ENCODE measurements at places on chromosomes 3 and 15.

- DNase-seq = no peak
Measured at GRCh38 chr3:42498791-42499477, 3.5 kb upstream of the VIPR1 start.

GRCh38 chr3:151178208-151178845, 24.7 kb downstream of the GPR171 start:
- DNase-seq = no peak

DNA sequence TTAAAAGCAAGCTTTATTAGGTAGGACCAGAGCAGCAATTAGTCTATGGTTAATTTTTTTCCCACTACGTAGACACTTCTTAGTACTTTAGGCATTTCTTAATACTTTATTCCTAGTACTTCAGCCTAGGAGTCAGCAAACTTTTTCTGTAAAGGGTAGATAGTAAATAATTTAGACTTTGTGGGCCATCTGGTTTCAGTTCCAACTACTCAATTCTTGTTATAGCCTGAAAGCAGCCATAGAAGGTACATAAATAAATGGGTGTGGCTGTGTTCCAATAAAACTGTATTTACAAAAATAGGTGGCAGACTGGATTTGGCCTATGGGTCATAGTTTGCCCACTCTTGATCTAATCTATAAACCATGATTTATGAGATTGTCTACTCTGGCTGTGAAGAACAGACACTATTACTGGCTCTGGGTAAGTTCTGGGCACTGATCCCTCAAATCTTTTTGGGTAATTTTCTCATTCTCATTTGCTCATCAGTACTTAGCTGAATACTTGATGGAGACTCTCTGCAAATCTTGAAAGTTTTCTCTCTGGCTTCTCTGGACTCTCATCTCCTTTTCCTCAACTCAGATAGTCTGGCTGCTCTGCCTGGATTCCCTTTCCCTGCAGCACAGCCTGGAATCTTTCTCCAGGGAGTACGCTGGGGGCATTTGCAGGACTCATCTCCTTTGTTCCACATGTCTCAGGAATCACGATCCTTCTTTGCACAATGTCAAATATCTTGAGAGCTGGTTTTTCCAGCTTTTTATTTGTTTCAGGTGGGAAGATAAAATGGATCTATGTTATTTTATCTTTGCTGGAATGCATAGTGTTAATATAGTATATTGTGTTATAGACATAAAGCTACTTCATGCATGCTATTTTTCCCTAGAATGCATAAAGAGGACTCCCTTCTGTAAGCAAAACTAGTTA, 524.8 kb upstream of the TBL1XR1 start:
- DNase-seq = no peak

GRCh38 chr15:78080088-78080460, 2.6 kb upstream of the TBC1D2B start:
- no peak for DNase-seq

DNA sequence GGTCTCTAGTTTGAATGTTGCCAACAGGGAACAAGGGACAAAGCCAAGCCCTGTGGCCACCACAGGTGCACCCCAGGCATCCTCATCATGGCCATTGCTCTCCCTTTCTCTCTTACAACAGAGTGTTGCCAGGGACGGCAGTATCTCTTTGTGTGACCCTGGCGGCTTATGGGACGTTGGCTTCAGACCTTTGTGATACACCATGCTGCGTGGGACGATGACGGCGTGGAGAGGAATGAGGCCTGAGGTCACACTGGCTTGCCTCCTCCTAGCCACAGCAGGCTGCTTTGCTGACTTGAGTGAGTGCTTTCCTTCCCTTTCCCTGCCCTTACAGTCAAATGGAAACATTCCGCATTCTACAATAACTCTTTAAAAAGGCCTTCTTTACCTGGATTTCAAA, 38.2 kb downstream of the BOC start:
- no peak for DNase-seq

DNA sequence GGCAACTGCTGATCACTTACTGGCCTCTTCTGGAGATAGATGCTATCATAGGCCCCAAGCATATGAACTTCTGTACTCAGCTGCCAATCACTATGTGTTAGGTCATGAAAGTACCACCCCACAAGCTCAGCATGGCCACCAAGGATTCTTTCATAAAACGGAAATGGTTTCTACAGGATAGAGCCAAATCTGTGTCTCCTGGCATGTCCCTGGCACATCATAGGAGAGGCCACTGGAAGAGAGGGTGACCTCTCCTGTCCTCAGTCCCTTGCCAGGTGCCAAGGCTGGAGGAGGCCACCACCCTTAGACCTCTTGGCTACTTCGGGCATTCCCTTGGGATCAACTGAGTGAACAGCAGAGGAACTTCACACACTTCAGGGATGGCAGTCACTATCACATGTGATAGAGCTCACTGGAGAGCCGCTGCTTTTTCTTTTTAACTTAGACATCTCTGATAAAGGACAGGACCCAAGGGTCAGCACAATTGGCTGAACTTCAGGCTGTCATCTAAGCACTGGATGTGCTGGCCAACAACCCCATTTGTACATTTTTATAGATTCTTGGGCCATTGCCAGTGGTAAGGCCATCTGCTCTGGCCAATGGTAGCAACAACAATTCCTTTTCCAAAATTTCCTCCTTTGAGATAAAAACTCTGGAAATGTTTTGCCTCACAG, 425.2 kb downstream of the SQOR start:
- DNase-seq = no peak

DNA sequence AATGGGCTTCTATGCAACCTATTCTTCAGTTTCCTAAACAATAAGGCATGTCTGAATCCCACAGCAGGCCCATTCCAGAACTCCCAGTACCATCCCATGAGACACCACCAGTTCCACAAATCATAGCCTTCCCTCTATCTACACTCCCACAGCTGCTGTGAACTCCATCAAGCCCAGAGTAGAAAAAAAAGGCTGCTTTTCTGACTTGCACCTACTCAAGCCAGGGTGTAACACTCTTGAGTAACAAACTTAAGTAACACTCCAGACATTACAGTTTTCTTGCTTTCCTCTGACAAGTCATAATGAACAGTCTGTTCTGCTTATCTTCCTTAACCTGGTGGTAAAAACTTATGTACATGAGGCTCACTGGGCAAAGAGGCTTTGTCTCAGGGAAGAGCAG, 283.1 kb downstream of the NFKBIZ start:
- no peak for DNase-seq

GRCh38 chr3:4740397-4741105, 238.7 kb upstream of the BHLHE40 start:
- no peak for DNase-seq

- no peak for DNase-seq
Measured at GRCh38 chr15:34953851-34954250, 15.7 kb downstream of the AQR start.

- DNase-seq = no peak
Measured at GRCh38 chr3:73784686-73785392, 160.1 kb upstream of the PDZRN3 start.

DNA sequence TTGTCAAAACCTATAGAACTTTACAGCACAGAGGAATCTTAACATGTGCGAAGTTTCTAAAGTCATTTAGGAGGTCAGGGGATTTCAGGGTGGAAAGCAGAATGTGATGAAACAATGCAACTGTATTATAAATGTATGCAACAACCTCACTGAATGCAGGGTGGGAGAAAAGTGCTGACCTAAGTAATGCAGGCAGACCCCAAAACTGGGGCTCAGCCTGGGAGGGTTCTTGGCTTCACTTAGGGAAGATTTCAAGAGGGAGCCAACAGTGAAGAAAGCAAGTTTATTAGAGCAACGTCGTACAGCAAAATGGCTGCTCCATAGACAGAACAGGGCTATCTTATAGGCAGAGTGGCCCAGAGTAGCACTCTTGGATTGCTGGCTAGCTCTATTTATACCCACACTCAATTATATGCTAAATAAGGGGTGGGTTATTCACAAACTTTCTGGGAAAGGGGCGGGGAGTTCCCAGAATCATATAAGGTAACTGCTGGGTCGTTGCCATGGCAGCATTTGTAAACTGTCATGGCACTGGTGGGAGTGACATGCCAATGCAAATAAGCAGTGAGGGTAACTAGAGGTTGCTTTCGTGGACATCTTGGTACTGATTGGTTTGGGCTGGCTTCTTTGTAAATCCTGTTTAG, 14.2 kb upstream of the CAND2 start:
- DNase-seq = peak; percentile 8

GRCh38 chr3:197801891-197802778, 11.1 kb downstream of the LRCH3 start:
- DNase-seq = peak; percentile 49

DNA sequence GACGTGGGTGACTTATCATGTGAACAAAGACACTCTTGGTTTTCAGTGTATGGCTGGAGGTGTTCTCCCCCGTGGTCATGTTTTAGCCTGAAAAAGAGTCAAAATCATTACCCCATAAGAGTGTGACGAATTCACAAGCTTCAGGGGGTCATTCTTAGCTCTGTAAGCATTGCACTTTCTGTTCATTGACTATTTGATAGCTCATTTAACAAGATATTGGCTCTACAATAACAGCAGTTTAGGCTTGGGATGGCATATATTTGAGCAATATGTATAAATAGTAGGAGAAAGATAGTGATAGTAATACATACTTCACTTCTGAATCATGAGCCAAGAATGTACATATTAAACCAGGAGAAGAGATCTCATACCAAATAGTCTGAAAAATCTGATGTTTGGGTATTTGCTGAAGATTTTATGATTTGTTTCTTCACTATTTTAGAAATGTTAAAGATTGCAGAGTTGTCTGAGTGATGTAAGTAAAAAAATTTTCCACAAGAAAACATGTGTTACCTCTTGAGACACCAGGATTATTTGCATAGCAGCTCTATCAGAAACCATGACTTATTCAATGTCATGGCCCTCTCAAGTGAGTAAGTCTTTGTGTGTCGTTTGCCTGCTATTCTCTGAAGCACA, 996.0 kb downstream of the OTOL1 start:
- no peak for DNase-seq

DNA sequence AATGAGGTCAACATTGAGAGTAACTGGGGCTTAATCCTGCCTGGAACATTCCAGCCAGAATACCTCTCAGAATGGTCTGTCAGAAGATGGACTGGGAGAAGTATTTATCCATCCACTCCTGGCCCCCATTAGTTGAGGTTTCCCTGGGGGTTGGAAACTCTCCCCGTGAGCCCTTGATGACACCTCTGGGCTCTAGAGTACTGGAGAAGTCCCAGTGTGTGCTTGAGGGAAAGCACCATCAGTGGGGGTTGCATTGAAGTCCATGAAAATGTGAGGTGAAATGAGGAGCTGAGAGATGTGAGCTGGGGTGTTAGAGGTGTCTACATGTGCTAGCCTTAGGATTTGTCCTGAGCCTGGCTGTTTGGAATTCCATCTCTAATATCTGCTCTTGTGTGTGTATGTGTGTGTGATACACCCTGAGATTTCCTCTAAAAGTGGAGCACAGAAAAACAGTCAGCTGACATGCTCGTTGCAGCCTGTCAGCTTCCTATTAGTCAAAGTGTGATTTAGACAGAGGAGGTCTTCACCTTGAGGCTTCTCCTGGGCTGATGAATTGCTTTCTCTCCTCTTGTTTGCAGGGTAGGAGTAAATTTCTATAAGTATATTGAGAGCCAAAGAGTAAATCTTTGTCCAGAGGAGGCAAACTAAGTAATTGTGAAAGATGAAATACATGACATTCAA, 67.6 kb downstream of the NR1D2 start:
- no peak for DNase-seq

DNA sequence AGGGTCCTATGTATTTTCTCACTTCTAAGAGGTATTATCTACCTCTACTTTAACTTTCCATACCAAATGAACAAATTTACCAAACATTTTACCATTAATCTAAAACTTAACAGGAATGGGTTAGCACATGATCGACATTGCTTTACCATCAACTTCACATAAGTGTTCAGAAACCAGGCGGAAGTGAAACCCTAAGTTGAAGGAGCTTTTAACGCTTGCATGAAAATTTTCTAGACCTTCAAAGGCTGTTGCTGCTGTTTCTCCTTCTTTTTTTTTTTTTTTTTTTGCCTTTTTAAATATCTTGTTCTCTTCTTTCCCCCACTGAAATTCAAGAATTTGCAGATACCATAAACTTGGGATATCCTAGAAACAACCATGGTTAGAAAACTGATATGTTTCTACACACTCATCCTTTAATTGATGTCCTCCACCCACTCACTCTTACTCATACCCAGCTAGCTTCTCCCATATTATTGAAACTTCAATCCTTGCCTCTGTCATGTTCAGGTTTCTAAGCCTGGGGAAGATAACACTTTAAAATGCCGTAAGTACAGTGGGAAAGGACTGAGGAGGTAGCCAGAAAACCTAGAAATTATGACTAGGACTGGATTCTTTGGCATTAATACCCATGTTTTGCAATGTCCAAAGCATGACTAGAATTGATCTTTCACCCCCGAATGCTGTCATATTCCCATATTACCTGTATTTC, 24.7 kb downstream of the MYO5A start:
- DNase-seq = no peak

GRCh38 chr3:157354722-157355121, 81.9 kb upstream of the PTX3 start:
- DNase-seq = no peak

DNA sequence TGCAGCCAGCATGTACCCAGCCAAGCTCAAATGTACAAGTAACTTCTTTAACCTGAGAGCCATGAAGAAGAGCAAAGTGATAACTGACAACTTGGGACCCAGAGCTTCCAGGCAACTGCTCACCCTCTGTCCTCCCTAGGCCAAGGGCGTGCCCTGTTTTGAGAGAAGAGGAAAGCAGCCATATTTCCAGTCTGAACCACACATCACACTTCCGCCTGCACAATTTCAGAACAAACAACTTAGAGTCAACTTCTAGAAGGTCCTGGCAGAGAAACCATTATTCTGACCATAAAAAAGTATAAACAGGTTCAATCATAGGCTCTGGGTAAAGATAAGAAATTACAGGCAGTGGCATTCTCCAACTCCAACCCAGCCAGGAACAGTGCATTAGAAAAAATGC, 50.1 kb downstream of the ITGB5 start:
- DNase-seq = peak; percentile 1

- no peak for DNase-seq
Measured at GRCh38 chr3:172803489-172803888, 53.0 kb downstream of the ECT2 start.

DNA sequence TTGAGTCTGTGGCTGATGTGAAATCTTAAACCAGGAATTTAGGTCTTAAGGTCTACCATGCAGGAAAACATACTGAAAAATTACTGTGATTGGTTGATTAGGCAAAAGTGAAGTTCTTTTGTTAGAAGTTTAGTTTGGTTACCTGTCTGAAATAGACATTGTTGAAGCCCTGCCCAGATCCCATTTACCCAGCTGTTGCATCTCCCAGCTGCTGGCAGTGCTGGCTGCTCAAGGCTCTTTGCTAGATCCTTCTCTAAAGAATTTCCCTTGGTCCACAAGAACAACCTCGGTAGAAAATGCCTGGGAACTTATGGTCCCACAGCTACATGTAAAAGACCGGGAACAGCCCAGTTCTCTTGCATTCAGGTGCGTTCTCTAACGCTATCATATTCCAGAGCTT, 137.3 kb downstream of the EDEM1 start:
- DNase-seq = no peak

DNA sequence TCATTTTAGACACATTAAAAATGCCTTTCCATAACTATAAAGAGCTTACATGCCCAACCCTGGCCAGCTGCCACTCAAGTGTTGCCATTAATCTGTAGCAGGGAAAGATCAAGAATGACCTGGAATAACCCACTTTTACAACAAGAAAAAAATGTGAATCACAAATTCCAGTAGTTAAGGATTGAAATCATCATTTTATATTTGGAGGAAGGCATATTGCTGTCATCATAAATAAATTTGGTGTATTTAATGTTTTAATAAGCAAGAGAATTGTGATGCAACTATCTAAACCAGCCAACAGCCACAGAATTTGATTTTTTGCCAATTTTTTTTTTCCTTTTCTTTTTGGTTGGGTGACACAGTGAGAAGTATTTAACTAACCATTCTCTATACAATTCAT, 240.0 kb upstream of the SEMA6D start:
- DNase-seq = no peak

GRCh38 chr3:186319945-186320344, 42.1 kb downstream of the DGKG start:
- DNase-seq = no peak
